ENCODE measurements at places on chromosomes 1 and 21.

- DNase-seq, result no peak
Measured at GRCh38 chr1:194931166-194931565, 1677.1 kb downstream of the KCNT2 start.

DNA sequence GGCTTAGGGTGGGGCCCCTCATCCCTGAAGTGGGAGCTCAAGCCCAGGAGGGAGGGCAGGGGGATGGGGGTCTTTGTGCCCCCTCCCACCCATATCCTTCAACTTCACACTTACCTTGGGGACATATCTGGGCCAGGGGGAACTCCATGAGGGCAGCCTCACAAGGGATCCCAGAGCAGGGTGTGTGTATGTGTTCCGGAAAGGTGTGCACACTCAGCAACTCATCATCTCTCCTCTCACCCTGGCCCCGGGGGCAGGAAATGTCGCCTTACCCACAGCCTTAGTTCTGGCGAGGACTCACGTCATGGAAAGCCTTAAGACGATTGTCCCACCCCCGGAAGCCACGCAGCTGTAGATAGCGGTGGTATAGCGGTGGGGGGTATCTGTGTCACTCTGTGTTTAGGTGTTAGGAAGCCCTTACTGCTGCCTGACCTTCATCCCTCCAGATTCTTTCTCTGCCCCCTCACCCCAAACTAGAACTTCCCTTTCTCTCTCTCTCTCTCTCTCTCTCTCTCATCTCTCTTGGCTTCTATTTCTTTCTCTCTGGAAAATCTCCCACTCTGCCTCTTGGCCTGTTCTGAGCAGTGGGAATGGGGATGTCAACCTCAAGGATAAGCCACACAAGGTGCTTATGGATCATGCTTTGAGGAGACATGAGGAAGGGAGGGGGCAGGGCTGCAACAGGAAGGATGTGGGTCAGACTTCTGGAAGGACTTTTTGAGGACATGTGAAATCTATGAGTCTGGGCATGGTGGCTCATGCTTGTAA is at the start of gene SH2D2A:
TSS of gene SH2D2A (minus strand) at position 288 of the 768 bp plus-strand sequence. CDS start at position 148, 140 bp downstream.
- DNase-seq, result peak; percentile 89

DNA sequence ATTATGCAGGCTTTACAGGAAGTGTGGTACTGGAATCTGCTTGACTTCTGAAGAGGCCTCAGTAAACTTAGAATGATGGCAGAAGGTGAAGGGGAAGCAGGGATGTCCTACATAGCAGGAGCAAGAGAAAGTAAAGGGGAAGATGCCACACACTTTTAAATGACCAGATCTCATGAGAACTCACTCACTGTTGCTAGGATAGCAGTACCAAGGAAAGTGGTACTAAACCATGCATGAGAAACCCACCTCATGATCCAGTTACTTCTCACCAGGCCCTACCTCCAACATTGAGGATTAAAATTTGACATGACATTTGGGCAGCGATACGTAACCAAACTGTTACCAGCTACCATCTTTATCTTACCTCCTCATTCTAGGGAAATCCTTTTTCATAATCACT is 9.6 kb downstream of the DHX9 start:
- DNase-seq, result no peak

DNA sequence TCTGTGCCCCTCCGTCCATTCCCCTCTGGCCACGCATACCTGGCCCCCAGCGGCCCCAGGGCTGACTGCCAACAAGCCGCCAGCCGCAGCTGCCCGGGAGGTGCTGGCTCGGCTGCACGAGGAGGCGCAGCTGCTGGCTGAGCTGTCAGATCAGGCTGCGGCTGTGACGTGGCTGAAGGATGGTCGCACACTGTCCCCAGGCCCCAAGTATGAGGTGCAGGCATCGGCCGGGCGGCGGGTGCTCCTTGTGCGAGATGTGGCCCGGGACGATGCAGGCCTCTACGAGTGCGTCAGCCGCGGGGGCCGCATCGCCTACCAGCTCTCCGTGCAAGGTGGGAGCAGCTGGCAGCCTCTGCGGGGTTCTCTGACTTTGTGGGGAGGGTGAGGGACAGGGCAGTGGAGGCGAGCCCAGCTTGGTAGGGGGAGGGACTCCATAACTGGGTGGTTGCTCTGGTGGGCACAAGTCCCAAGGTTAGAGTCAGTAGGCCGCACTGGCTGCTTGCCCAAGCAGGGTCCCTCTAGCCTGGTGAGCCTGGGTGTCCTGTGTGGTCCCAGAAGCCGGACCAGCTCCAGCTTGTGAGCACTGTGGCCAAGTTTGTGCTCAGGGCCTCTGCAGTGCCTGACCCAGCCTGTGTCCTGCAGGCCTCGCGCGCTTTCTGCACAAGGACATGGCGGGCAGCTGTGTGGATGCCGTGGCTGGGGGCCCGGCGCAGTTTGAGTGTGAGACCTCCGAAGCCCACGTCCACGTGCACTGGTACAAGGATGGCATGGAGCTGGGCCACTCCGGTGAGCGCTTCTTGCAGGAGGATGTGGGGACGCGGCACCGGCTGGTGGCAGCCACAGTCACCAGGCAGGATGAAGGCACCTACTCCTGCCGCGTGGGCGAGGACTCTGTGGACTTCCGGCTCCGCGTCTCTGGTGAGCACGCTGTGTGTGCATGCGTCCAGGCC is 8.8 kb downstream of the OBSCN start:
- no peak for DNase-seq

GRCh38 chr1:47411436-47411835 is 4.6 kb upstream of the FOXE3 start:
- DNase-seq, result no peak
